Epithelial cell of alveolus of lung (primary cell): ENCODE measurements at places on chromosomes 2 and 18. TPM values are rescaled to one million over a fixed set of nuclear protein-coding genes. Genes with fewer than 3 reads are reported as not detected.

Gene BOK
- 23.3 and 64.8 TPM in 2 replicates for total RNA-seq

Gene NFATC1
- 5.4 and 7.6 TPM in 2 replicates for total RNA-seq

Gene TPRKB
- total RNA-seq: 28.0 and 39.2 TPM in 2 replicates

Gene RAB6C
- total RNA-seq: under 0.01 TPM in 1 of 2 replicates, not detected in the other

Gene VAMP8
- total RNA-seq: 3.2 and 13.1 TPM in 2 replicates

Gene CHRNA1
- 4.1 and 5.7 TPM in 2 replicates for total RNA-seq

Gene C1GALT1C1L
- total RNA-seq: 0.39 TPM in 1 of 2 replicates, not detected in the other

Gene LBH
- 31.1 and 39.8 TPM in 2 replicates for total RNA-seq

Gene AAK1
- 30.3 and 38.6 TPM in 2 replicates for total RNA-seq

Gene CRYGC
- not detected in 2 replicates for total RNA-seq

Gene SLC20A1
- total RNA-seq: 23.0 and 98.1 TPM in 2 replicates

Gene KYNU
- 4.4 and 25.7 TPM in 2 replicates for total RNA-seq

Gene TSN
- total RNA-seq: 37.8 and 38.3 TPM in 2 replicates

Gene ASAP2
- total RNA-seq: 7.2 and 16.2 TPM in 2 replicates

Gene DES
- under 0.01 and 20.4 TPM in 2 replicates for total RNA-seq

Gene SEPTIN10
- 51.9 and 56.9 TPM in 2 replicates for total RNA-seq
